Stimulated activated naive B cell treated with anti-CD40 and anti-IgM and Interleukin-4, amounts not matched to agents 10 μg/mL and 1 μg/mL and 100 μg/mL, for 72 hours (primary cell): ENCODE measurements at places on chromosomes 7 and 10.

GRCh38 chr7:77269360-77270093 lies 69.9 kb upstream of the FGL2 start:
- no peak for DNase-seq

DNA sequence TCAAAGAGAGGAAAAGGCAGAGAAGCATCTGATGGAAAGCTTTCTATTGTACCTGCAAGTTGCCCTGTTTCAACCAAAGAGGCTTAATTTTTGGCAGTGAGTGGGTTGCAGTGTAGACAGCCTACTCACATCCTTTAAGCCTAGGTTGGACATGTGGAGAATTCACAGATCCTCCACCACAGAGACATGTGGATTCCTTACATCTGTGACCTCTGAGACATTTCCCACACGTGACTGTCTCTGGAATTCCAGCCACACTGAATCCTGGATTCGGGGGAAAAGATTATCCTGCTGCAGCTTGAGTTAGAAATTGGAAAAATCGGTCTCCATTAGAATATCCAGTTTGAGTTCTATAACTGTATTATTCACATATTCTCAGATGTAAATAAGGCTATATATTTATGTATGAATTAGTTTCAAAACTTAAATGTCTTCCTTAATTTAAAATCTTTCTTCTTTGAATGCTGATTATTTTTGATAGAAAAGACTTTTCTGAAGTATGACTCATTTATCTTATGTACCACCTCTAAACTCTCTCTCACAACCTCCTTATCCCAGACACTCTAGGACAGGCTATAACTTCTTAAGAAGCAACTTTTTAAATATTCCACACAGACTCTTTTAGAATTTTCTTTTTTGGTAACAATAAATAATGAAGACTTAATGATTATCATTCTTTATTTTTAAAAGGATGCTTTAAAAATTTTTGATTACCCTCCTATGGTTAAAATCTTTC lies 123.3 kb downstream of the TWIST1 start:
- no peak for DNase-seq

DNA sequence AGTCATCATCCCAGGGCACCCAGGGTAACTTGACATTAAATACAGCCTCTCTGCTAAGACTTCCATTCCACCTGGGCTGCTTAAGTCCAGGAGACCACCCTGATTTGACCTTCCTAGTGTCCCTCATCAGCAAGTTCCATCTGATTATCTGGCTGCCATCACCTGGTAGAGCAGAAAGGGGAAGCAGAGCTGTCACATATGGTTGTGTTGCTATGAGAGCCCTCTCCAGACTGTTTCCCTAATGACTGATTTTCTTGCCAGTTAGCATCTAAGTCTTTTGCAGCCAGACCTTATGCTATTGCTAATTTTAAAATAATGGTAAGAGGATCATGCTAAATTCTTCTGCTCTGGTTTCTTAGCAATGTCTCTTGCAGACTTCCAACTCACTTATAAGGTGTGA lies 38.7 kb downstream of the KCNH2 start:
- no peak for DNase-seq

DNA sequence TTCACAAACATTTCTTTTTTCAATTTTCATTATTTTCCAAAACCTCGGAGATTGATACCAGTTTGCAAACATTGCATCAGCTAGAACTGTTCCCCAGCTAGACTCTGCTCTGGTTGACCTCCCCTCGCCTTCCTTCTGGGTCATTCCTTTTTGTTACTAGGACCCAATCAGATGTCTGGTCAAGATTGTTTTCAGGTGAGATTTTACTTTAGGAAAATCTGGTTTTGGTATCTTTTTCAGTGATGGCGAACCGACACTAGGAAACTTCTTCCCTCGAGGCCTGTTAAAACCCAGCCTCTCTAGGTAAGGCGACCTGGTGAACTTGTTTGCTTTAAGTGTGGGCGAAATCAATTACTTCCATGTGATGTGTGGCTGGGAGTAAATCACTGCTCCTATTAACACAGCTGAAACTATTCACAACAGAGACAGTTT lies 8.4 kb downstream of the PROSER2 start:
- DNase-seq: no peak
